Esophagus mucosa (tissue), 1 donor: ENCODE measurements at places on chromosomes 3 and 15. TPM values are rescaled to one million over a fixed set of nuclear protein-coding genes. Genes with fewer than 3 reads are reported as not detected.
A peak's percentile ranks its signal among the peaks of the same experiment; 100 is the strongest.

The MGLL gene
- total RNA-seq, result 135 TPM

The FRMD5 gene
- total RNA-seq, result 0.20 TPM

The SLC28A2 gene
- total RNA-seq, result not detected

GRCh38 chr3:89859757-89860156 lies 752.3 kb downstream of the EPHA3 start:
- no peak for ATAC-seq

- peak; percentile 11 for ATAC-seq
Observed at GRCh38 chr15:20348900-20349773, 192.5 kb downstream of the GOLGA6L6 start.

GRCh38 chr15:49492830-49493229 lies 69.8 kb downstream of the FGF7 start:
- no peak for ATAC-seq

DNA sequence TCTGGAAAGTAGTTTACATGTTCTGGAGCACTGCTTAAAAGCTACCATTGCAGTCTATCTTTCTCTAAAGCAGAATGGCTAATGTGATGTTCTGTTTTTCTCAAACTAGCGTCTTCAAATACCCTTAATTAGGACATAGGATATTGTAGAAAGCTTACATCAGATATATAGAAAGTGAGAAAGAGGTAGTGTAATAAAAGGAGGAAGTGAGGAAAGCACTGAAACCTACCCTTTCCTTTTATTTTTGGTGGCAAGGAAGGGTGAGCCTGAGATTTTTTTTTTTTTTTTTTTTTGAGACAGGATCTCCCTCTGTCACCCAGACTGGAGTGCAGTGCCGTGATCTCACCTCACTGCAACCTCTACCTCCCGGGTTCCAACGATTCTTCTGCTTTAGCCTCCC lies 9.4 kb downstream of the SENP2 start:
- no peak for ATAC-seq
